Activated CD4-positive, alpha-beta T cell treated with anti-CD3 and anti-CD28 coated beads, Interleukin-2, amount 10 ng/mL, durations not matched to agents 7 days and 5 days (primary cell): ENCODE measurements at places on chromosomes 1 and 21.

GRCh38 chr1:229380536-229381160 lies 37.8 kb upstream of the CCSAP start:
- DNase-seq = no peak

DNA sequence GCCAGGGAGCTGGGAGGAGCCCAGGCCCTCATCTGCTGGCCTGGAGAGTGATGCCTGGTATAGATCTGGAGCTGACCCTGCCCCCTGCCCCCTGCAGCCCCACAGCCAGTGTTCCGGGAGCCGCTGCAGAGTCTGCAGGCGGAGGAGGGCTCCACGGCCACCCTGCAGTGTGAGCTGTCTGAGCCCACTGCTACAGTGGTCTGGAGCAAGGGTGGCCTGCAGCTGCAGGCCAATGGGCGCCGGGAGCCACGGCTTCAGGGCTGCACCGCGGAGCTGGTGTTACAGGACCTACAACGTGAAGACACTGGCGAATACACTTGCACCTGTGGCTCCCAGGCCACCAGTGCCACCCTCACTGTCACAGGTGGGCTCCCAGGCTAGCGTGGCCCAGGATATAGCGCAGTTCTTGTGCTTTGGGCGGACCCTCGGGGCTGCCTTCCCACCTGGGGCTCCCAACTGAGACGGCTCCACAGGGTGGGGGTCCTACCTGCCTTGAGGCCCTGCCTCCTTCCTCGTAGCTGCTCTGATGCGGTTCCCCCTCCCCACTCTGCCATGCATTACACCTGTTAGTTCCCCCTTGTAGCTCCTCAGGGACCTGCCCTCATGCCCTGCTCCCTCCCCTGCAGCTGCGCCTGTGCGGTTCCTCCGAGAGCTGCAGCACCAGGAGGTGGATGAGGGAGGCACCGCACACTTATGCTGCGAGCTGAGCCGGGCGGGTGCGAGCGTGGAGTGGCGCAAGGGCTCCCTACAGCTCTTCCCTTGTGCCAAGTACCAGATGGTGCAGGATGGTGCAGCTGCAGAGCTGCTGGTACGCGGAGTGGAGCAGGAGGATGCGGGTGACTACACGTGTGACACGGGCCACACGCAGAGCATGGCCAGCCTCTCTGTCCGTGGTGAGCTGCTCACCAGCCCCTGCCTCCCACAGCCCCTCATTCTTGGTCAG lies 98.7 kb downstream of the OBSCN start:
- no peak for DNase-seq

DNA sequence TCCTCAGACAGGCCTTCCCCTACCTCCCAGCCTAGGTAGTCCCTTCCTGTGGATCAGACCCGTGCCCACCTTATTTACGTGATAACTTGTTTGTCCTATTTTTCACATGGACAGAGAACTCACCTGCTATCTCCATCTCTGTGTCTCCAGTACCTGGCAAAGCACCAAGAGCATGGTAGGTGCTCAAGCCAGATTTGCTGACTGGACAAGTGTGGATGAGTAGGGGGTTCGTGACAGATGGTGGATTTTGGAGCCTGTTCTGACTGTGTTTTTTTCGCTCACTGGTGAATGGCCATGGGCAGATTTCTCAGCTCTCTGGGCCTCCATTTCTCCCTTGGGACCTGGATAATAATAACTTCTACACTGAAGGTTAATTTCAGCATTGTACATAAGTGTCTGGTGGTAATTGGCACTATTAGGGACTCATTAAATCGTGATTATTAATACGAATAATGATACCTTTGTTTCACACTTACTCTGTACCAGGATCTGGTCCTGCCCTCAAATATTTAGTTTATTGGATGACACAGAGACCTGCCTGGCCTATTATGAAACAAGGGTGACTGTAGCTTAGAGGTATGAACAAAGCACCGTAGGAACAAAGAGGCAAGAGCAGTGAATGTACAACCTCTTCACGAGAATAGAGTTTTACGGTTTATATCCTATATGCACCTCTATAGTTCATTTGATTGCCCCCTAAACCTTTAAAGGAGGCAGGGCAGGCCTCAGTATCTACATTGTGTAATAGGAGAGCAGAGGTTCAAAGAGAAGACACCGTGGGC lies 24.5 kb upstream of the SLC26A9 start:
- DNase-seq = no peak

GRCh38 chr1:152801333-152801732 lies 4.8 kb downstream of the LCE1D start:
- DNase-seq = no peak

DNA sequence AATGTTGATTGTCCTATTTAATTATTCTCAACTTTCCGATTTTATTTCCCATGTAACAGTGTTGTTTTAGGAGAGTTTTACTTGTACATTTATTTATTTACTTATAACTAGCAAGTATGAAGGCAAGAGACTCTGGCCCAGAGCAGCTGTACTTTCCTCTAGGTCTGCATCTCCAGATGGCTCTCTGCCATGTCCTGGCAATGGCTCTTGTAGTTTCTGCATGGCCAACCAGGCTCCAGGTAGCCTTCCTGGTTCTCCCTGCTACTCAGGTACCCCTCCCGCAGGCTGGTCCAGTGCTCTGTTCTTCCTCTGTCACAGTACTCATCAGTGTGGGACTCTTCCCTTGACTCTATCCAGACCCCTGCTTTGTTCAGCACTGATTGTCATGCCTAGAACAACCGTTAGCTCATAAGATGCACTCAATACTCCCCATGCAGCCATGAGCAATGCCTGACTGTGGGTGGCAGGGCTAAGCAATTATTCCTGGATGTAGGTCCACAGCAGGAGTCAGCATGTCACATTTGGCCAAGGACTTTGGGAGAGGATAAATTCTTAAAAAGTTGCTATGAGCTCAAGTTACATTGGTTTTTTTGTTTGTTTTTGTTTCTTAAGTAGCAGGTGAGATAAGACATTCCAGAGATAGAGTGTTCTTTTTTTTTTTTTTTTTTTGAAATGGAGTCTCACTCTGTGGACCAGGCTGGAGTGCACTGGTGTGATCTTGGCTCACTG lies 10.9 kb upstream of the IL20 start:
- no peak for DNase-seq

DNA sequence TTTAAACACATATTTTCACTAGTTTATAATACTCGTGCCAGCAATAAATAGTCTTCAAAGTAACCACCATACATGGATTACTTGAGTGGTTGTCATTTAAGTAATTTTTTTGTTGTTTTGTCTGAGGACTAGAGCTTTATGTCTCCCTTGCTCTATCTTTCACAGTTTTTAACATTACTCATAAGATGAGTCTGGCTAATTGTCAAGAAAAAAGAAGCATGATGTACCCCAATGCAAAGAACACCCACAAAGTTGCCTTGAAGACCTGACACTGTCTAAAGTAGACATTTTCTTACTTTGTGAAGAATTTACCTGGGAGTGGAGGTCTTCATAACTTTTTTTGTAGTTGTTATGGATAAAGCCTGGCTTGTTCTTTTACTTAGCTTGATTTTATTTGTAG lies 210.4 kb upstream of the BRINP3 start:
- DNase-seq = no peak

GRCh38 chr1:99850459-99851291 lies 514 bp downstream of the AGL start:
- DNase-seq = no peak

DNA sequence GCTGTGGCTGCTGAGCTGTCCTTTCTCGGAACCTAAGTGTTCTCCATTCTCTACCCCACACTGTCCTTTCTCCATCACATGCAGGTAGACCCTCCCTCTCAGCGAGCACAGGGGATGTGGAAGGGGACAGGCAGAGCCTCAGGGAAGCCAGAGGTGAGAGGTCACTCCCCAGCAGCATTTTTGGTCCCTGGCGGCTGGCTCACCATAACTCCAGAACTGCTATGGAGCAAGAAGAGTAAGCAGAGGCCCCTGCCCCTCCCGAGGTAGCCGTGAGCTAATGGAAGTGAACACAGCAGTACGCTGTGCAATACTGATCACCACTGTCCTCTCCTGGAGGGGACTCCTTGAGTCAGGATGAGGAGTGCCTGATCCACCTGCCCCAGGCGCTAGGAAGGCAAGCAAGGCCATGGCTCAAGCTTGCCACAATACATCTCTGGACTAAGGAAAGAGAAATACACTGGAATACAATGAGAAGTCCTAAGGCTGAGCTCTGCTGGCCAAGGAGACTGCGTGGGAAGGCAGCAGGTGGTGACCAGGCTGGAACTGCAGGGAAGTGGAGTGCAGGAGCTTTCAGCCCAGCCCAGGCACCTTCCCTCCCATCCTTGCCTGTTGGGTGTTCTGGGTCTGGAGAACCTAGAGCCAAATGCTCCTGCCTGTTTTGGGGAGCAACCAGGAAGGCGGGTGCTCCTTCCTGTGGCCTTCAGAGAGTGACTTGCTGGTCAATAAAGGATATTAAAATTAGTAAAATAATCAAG lies 96.2 kb downstream of the LAMC2 start:
- DNase-seq = no peak

DNA sequence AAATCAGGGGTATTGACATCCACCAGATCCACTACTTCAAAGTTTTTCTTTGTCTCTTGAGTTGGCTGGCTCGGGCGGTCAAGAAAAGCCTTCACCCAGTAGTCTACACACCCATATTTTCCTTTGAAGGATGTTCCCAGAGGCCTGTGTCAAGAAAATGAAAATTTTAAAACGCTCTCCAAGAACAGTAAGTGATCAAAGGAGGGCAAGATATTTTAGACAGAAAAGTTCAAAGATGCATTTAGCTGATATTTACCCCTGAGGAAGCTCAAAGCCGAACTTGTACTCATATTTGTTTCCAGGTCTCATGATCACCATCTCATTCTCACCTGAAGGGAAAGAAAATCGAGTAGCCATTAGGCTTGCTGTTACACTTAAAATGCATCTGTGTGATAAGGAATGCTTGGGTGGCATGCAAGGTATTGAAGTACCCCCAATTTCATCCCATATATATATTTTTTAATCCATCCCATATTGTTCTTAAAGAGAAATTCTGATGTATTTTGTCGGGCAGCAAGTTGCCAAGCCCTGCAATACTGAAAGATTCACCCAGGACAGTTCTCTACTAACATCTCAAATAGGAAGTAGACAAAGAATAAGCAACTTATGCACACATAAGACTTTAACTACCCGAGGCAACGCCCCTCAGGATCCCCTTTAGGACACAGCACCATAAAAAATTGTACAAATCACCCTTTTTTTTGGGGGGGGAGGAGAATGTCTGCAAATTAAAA lies 1.1 kb downstream of the TXNIP start:
- no peak for DNase-seq

GRCh38 chr21:34813266-34813894 lies 144.6 kb downstream of the CLIC6 start:
- no peak for DNase-seq

DNA sequence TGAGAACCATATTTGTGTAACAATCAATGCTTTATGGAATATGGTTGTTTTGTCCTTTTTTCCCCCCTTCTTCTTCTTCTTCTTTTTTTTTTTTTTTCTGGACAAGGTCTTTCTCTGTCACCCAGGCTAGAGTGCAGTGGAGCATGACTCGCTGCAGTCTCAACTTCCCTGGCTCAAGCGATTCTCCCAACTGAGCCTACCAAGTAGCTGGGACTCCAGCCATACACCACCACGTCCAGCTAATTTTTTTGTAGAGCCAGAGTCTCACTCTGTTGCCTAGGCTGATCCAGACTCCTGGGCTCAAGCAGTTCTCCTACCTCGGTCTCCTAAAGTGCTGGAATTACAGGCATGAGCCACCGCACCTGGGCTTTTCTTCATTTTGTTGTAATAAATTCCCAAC lies 86.7 kb downstream of the FMN2 start:
- DNase-seq = no peak

GRCh38 chr1:162944974-162945674 lies 84.1 kb upstream of the CCDC190 start:
- no peak for DNase-seq

DNA sequence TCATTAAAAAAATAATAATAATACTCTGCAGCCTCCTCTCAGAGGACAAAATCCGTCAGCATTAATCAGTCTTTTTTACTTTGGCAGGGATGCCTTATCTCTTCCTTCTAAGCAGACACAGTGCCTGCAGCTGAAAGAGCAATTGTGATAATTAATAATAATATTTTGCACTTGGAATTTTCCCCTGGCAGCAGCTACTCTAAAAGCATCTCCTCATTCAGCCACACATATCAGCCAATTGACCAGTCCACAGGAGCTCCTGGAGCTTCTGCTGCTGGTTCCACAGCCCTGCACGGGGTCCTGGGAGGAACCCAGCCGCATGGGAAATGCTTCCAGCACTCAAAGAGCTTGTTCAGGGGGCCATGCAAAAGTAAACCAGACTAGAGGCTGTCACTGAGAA lies 31.0 kb upstream of the VWA5B1 start:
- DNase-seq = no peak

- DNase-seq = peak; percentile 42
These were observed 1.5 kb downstream of the TNFRSF25 start for GRCh38 chr1:6464514-6464836.

- no peak for DNase-seq
These were observed 84.1 kb upstream of the PRDX6 start for GRCh38 chr1:173392895-173393658.

DNA sequence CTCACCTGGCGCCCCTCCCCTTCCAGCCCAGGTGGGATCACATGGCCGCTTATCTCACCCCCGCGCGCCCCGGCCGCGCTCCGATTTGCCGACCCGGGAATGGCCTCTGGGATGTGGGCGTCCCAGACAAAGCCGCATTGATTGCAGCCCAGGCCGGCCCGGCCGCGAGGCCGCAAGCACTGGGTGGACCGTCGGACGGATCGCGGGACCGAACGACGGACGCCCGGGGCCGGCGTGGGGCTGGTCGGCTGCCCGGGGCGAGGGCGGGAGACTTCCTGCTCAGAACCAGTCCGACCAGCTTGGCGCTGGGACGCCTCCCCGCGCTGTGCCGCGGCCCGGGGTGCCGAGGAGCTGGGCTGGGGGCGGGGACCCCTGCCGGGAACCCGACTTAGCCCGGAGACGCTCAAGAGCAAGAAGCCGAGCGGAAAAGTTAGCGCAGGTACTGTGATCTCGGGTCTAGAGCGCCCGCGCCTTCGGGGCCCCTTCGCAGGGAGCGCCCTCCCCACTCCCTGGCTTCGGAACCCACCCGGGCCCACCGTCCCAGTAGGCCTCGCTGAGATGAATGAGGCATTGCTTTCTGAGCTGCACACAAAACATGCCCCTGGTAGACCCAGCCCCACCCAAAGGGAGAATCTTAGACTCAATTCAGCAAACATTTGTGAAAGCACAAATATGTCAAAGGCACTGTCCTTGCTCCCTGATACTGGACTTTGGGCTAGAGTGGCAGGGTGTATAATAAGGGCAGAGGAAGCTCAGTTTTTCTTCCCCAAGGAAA lies 415 bp upstream of the LAD1 start:
- DNase-seq = no peak

- no peak for DNase-seq
These were observed 26.4 kb downstream of the SHISAL2A start for GRCh38 chr1:52659356-52659755.
